ENCODE measurements at places on chromosomes 6 and 20.
A peak's percentile ranks its signal among the peaks of the same experiment; 100 is the strongest.

DNA sequence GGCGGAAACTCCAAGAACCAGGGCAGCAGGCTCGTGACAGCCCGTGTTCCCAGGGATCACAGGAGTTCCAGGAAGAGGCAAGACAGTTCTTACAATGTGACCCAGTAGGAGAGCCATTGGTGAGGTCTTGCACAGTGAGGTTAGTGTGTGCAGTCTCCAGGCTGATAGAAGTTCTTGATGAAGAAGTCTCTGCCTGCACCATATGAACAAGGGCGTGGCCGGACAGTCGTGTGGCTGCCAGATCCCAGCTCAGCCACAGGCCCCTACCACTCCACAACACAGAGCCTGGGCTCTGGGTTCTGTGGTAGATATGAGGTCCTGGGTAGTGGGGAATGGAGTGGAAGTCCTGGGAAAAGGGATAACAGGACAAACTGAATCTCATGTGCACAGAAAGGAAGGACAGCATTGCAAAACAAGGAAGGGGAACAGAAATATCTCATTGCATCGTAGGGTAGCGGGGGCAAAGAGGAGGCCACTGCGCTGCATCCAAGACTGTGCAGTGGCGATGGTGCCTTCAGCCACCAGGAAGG is 65.2 kb downstream of the STX11 start:
- peak; percentile 28 for DNase-seq

GRCh38 chr20:35502352-35502751 is 27.1 kb downstream of the C20orf173 start:
- no peak for DNase-seq

DNA sequence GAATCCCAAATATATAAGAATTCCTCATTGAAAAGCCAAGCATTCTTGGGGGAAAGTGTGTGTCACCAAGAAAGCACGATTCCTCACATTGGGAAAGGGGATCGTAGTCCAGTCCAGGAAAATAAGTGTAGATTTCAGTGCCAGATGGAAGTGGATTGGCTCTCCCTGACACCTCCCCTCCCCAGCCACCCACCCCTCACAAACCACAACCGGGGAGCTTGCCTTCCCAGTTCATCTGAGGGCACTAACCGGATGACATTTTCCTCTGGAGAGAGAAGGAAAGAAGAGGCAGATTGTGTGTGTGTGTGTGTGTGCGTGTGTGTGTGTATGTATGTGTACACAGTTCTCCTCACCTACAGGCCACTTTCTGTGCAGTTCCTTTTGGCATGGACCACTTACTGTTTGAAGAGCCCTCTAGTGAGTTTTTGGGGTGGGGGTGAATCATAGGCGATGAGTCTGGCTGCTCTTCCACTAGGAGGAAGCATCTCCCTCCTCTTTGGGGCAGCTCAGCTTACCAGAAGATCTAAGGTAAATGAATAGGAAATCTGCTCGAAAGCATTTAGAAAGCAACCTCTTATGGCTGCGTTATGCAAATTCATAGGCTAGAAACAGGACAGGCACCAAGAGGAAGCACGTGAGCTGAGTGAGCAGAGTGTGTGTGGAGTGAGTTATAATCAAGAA is 20.8 kb downstream of the DAAM2 start:
- peak; percentile 7 for DNase-seq

GRCh38 chr6:160329188-160329587 is 19.0 kb upstream of the SLC22A3 start:
- no peak for DNase-seq

GRCh38 chr6:8269872-8270454 is 165.4 kb downstream of the SLC35B3 start:
- DNase-seq: no peak

DNA sequence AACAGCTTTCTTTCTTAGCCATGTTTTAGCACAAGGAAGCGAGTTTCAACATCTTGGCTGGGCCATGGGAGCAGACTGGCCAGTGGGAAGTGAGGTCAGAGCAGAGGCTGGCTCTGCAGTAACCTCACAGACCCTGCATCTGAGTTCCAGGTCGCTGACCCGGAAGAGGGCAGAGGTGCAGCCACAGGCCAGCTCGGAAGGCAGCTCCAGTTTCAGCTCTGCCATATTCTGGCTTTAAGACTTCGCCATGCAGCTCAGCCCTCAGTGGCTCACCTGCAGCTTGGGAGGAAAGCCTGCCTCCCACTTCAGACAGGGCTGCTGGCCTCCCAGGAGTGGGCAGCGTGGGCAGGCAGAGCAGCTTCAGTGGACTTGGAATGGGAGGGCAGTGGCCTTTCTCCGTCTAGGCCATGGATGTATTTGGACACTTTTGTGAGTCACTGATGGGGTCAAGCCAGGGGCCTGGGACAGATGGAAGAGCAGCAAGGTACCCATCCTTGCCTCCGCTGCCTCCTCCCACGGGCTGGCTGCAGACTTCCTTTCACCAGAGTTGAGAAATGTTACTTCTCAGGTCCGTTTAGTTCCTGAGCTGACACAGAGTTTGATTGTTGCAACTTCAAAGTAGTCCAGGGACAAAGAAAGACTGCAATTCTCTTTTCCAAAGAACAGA is 18.5 kb downstream of the CST8 start:
- DNase-seq: no peak

DNA sequence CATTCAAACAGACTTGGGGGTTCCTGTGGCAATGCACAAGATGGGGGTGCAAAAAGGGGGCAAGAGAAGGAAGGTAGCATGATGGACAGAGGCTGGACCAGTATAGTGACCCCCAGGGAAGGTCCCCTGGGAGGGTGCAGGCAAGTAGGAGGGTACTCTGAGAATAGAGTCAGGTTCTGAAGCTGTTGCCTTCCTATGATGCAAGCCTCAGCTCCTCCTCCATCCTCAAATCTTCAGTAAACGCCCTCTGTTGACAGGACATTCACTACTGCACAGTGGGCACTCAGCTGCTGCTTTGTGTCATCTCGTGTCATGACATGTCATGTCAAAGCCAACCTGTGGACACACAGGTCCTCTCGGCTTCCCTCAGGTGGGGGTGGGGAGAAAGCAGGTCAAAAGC is 5.8 kb upstream of the SDCBP2 start:
- DNase-seq: no peak

GRCh38 chr20:998231-998830 is 3.8 kb downstream of the RSPO4 start:
- no peak for DNase-seq

- peak; percentile 85 for DNase-seq
Observed at GRCh38 chr6:154164397-154164796, 125.4 kb downstream of the OPRM1 start.

GRCh38 chr6:25637960-25638434 is 14.0 kb upstream of the SCGN start:
- no peak for DNase-seq

DNA sequence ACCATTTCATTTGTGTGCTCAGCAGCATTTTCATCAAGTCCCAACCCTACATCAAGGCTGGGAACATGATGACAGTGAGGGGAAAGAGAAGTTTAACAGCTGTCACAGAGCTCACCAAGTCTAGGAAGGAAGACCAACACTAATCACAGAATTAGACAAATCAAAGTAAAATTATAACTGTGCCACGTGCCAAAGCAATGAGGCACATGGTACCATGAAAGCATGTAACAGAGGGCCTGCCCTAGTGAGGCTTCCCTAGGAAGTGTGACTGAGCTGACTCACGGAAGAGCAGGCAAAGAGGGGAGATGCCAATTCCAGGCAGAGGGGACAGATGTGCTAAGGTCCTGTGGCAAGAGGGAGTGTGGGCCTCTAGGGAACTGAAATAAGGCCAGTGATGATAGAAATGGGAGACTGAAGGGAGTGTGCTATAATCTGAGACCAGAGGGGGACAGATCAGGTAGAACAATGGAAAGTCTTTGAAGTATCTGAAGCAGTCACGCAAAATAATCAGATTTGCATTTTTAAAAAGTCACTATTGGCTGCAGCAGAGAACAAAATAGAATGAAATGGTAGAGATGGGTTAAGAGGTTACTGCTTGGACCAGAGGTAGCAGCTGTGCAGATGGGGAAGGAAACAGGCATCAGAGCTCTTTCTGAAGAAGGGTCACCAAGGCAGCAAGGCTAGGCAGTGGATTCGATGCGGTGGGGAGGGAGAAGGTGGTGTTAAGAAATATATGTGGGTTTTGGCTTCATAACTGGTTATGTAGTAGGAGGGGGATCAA is 86.8 kb downstream of the GPR6 start:
- DNase-seq: no peak

DNA sequence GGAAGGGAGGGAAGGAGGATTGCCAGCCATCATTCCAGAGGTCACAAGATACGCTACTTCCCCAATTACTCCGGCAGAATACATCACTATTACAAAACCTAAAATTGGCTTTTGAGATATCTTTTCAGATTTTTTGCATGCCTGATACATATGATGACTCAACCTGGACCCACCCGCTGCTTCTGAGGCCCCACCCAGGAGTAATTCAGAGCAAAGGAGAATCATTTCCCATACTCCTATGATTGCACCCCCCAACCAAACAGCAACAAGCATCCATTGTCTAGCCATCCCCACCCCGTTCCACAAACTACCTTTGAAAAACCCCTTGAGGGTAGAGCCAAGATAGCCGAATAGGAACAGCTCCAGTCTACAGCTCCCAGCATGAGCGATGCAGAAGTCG is 163.5 kb upstream of the GJE1 start:
- peak; percentile 49 for DNase-seq

GRCh38 chr20:16556301-16556700 is 16.9 kb downstream of the KIF16B start:
- peak; percentile 71 for DNase-seq

DNA sequence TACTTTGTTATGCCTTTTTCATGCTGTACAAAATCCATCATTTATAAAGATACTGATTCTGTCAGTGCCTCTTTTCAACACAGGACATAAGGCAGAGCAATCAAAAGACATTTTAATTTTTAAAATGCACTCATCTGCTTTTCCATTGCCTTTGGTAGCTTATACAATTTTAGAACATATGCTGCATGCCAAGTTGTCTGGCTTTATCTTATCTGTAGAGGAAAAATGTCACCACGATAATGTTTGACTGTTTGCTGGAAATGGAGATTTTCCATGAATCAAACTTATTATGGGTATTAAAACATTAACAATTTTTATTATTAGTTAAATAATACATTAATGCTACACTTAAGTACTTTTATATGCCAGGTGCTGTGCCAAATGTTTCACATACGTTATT is 50.5 kb downstream of the NKAIN2 start:
- DNase-seq: no peak

DNA sequence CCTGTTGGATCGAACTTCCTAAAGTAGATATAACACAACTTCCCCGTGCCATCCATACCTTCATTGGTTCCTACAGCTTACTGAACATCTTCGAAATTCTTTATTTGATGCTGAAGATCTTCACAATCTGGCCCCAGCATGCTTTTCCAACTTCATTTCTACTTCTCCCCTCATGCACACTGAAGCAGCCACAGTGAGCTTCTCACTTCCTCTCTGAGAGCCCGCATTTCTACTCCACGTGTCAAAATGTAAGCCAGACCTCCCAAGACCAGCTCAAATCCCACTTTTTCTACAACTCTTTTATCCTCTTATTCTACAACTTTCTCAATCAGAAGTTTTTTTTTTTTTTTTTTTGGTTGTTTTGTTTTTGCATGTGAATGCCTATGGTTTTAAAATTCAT is 254.7 kb downstream of the GMPR start:
- DNase-seq: no peak

DNA sequence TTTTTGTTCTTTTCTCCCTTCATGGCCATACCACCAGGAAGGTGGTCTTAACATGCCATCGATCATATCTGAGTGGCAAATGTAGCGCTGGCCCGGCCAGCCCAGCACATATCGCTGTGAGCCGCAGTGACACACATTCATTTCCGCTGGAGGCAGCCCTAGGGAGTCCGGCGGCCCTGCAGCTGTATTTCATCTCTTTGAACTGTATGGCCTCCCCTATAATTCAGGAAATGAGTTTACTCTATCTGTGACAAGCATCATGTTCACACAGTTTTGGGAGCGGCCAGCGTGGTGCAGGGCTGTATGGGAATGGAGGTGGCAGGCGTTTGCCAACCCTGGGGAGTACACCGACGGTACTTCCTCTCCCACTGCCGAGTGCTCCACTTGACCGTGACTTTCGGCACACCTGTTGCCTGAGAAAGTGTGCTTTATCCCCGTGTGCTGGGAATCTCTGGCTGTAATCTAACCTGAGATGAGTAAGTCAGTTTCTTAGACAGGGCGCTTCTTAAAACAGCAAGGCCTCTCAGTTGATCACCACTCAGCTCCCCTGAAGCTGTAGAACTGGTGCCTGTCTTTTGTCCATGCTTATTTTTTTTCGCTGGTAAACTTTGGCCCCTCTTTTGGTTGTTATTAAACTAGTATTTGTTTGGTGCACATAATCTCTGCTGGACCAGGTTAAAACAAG is 257.1 kb upstream of the TAB2 start:
- no peak for DNase-seq

DNA sequence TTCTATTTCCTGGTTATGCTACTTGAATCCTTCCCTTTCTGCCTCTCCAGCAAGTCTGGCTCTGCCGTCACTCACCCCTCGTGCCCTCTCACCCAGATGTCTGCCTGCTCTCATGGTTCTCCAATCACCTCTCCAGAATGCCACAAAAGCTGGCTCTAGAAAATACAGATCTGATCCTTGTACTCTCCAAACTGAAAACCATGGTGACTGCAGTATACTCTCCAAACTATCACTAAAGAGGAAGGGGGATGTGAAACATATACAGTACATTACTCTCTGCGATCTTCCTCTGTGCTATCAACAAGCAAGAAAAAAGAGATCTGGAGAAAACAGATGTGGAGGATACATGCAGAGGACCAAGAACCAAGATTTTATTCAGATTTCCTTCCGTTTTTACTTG is 91.1 kb downstream of the ATXN1 start:
- DNase-seq: no peak

Data from iris pigment epithelial cell (primary cell).